SW480 (cell line): ENCODE measurements at places on chromosomes 11 and 22.

GRCh38 chr11:31810779-31811647 lies at the start of gene PAX6:
TSS of gene PAX6 (minus strand) at chr11:31811322. CDS start at chr11:31806411, 4,911 bp downstream.
- DNase-seq = peak; percentile 99

GRCh38 chr11:3989921-3990290 lies 104.7 kb upstream of the RRM1 start:
- no peak for DNase-seq

GRCh38 chr11:85718126-85718943 lies 32.3 kb upstream of the CCDC89 start:
- DNase-seq = no peak

- DNase-seq = no peak
These were observed 1060.0 kb downstream of the TBC1D22A start for GRCh38 chr22:47822422-47822821.

GRCh38 chr11:134355656-134356055 lies 23.9 kb downstream of the GLB1L2 start:
- DNase-seq = no peak

GRCh38 chr11:125102510-125102909 lies 8.9 kb downstream of the TMEM218 start:
- no peak for DNase-seq

GRCh38 chr11:123179586-123179985 lies 15.5 kb downstream of the CLMP start:
- DNase-seq = no peak

DNA sequence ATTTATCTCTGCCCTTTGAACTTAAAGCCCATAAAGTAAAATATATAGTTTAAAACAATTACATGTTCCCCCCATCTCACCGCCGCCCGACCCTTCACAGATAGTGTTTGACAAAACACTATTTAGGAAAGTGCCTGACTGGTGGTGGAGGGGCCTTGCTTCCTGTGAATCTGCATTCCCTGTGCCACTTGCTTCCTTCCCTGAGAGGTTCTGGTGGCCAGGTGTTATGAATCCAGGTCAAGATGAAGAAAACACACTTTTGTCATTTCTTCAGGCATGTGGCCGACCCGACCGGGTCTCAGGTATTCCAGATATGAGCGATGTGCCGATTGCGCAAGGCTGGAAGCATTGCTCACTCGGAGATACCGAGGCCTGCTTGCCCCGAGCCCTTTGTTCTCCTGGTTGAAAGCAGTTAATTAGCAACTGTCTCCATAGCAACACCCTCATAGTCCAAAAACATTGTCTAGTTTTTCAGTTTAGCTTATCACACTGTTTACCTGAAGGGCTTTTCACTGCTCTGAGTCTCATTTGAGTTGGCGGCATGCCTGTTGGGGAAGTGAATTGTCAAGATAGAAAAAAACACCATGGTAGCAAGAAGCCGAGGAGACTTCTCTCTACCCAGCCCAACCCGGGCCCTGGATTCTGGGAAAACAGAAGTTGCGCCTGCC lies 128.3 kb downstream of the TEAD1 start:
- peak; percentile 99 for DNase-seq

GRCh38 chr11:133697161-133697560 lies 148.2 kb downstream of the SPATA19 start:
- DNase-seq = no peak
